Esophagus squamous epithelium (tissue), 5 donors: ENCODE measurements at places on chromosomes 12 and 14. TPM values are rescaled to one million over a fixed set of nuclear protein-coding genes. Genes with fewer than 3 reads are reported as not detected.

- no peak for DNase-seq
Observed at GRCh38 chr14:88618476-88618875, 55.6 kb downstream of the ZC3H14 start.

DNA sequence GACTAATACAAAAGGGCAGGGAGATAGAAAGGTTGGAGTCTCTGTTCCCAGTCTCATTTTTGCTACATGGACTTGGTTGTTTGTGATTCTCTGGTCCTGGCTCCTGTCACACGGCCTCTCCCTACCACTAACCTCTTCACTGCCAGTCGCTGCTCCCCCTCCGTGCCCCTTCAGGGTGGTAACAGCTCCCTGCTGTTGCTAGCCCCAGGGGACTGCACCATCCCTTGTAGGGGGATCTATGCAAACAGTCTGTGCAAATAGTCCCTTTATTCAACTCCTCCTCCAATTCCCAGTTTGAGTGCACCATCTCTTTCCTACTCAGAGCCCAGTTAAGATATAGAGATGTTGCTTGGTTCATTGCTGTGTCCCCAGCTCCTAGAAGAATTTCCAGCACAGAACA is 51.1 kb downstream of the CCDC60 start:
- no peak for DNase-seq

- DNase-seq = no peak
Observed at GRCh38 chr12:132558042-132558856, 52.1 kb downstream of the LRCOL1 start.

GRCh38 chr12:91937706-91938105 is 207.9 kb downstream of the BTG1 start:
- no peak for DNase-seq

DNA sequence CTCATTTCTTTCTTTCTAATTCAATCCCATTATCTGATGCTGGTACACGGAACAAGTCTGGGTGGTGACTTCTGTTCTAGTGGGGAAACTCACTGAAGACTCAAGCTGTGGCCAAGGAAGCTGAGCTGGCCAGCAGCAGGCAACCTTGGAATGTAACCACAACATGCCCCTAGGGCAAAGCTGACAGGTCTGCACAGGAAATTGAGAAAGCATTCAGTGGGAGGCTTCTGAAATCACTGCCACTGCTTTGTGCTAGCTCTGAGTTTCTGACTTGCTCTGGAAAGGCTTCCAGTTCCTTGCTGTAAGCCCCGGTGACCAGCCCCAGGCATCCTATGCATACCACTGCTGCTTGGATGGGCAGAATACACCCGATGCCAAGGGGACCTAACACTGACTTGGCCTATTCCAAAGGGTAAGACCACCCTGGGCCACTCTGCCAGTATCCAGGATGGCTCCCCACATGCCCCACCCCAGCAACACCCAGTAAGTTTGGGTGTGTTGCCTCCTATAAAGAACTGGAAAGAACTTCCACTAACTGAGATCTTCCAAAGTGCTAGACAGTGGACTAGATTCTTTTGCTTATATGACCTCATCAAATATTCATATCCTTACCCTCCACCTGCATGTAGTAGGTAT is 84.5 kb upstream of the CDKN3 start:
- no peak for DNase-seq

DNA sequence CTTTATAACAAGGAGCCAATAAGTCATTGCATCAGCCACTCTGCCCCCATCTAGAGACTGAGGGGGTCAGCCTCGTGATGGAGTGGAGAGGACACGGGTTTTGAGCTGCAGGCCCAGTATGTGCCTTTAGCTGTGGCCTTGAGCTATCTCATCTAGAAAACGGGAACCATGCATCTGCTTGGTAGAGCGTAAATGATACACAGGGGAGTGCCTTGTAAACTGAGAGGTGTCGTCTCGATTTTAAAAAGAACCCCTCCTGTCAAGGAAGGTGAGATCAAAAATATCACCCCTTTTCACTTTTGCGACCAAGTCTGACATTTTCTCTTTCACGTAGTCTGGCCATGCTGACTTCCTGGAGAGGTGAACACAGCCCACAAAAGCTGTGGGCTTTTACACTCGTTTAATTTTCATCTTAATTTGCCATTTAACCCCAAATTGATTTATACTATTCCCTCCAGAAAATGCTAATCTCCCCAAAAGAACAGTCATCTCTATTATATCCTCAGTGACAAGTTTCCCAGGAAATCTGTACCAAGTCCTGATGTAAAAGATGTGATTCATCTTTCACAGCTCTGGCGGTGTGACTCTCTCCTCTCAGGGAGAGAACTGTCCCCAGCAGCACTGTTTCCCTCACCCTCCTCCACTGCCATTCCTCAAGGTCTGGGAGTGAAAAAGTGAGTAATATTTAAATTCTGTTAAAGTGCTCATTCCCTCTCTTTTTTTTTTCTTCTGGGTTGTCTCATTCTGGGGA is 30.6 kb downstream of the VCPKMT start:
- DNase-seq = no peak

DNA sequence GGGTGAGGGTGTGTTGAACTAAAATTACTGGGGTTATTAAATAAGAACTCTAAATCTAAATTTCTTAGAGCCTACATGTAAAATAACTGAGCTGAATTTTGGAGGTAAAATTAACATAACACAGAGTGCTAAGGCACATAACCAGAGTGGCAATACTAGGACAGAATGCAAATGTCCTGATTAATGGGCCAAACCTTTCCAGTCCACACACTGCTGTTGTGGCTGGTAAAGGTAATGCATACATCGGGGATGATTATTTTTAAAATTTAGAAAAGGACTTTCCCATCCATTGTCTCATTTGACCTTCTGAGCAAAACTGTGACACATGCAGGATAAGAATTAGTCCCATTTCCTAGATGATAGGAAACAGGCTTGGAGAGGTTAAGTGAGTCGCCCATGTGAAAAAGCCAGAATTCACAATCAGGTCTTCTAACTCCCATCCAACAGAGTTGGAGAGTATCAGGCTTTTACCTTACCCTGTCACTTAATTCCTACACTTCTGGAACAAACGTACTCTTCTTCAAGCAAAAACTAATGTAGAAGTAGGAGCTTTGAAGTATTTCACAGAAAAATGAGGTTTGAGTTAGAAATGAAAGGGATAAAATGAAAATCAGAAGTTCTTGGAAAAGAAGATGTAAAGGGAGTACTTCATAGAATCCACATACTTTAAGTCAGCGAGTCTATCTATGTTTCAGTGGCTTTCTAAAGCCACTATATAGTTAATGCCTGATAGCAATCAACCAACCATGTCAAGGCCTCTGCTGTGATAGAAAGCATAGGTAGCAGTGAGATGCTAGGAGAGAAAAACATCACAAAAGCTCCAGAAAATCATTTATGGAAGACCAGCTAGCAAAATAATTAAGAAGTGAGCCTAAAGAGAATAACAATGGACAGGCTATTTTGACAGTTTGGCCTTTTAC is 334.9 kb upstream of the DIO2 start:
- DNase-seq = no peak

DNA sequence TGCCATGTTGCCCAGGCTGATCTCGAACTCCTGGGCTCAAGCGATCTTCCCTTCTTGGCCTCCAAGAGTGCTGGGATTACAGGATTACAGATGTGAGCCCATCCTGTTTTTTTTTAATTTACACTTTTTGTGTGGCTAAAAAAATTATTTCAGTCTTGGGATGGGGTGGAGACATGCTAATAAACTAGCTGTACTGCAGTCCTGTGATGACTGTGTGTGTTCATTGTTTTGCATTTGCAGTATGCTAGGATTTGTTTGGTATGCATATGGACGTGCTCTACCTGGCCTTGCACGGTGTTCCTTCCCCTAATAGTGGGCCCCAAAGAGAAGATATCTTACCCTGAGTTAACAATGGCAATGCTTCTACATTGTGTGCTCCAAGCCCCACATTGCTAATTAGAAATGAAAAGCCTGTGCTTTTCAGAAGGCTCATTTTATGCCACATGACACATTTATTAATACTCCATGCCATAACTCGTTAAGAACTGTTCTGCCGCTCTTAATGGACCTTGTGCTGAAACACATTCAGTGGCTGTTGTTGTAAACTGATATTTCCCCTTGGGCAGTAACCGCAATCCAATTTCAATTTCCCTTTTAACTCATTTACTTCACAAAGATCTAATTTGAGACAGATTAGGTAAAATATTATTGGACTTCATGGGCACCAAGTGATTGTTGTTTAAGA is 86.4 kb downstream of the SCN8A start:
- DNase-seq = no peak

DNA sequence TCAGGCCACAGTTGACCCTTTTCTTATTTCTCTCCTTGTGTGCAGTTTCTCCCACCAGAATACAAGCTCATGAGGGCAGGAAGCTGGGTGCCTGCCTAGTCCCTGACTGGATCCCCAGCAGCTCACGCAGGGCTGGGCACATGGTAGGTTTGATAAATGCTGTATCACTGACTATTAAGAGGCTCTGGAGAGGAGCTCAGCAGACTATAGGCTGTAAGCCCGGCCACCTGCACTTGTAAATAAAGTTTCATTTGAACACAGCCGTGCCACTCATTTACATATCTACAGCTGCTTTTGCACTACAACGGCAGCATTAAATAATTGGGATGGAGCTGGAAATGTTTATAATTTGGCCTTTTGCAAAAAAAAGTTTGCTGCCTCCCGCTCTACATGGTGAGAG is 32.0 kb downstream of the CHGA start:
- DNase-seq = no peak

- DNase-seq = no peak
Observed at GRCh38 chr14:23430723-23431085, 4.8 kb downstream of the MYH7 start.

DNA sequence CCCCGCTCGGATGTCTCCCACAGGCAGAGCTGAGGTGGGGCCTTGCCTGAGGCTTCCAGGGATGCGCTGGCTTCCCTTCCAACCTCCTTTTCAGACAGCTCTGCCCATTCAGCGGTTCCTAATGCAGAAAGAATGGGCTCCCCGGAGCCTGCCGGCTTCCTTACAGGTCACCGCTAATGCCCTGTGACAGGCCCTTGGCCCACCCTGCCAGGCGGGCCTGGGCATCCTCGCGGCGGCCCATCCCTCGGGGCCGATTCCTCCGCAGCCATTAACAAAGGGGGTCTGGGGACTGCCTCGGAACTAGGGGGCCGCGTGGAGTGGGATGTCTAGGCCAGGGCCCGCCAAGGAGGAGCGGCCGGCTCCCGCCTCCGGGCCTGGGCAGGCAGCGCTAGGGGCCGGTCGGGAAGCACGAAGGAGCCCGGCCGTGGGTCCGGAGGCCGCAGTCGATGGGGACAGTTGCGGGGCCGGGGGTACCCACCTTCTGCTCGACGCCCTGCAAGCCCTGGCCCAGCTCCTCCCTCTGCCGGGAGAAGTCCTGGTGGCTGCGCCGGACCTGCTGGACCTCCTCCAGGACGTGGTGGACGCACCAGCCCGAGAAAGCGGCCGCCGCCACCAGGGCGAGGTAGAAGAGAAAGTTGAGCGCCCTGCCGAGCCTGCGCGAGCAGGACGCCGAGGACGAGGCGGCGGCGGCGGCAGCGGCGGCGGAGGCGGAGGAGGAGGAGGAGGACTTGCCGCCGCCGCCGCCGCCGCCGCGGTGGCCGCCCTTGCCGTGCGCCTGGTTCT is 738 bp downstream of the CKAP4 start:
- DNase-seq = no peak

DNA sequence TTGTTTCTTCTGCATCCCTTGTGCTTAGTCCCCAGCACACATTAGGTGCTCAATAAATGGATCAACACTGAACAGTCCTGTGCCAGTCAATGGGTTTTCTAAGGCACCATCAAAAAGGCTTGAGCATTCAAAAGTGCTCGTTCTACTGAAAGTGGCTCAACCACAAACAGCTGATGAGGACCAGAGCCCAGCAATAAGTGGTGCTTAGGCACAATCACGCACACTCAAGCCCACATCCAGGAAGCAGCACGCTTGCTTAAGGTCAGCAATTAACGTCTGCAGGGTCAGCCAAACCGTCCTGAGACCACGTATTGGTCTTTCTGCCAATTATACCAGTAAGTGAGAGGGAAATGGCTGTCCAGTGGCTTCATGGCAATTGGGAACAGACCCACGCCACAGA is 56.5 kb downstream of the PRIMA1 start:
- no peak for DNase-seq

- no peak for DNase-seq
Observed at GRCh38 chr12:8559676-8560075, 19.0 kb upstream of the CLEC4E start.

DNA sequence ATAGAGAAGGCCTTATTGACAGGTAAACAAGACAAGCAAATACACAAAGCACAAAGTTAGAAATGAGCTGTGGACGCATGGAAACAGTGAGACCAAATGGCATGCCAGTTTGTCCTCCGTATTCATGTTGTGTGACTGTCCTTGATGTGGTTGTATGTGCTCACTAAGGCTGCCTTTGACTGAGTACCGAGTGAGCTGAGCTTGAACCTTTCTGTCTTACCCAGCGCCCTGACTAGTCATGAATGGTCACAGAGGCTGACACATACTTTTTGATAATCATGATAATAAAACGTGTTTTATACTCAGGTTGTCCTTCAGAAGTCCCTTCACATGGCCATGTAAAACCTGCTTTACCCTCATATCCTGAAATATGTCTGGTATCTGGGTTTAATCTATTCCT is 553 bp upstream of the CATSPERB start:
- DNase-seq = no peak

GRCh38 chr12:121773011-121773777 is 20.3 kb downstream of the RHOF start:
- no peak for DNase-seq

- DNase-seq = no peak
Observed at GRCh38 chr12:89752341-89752740, 43.7 kb upstream of the ATP2B1 start.

DNA sequence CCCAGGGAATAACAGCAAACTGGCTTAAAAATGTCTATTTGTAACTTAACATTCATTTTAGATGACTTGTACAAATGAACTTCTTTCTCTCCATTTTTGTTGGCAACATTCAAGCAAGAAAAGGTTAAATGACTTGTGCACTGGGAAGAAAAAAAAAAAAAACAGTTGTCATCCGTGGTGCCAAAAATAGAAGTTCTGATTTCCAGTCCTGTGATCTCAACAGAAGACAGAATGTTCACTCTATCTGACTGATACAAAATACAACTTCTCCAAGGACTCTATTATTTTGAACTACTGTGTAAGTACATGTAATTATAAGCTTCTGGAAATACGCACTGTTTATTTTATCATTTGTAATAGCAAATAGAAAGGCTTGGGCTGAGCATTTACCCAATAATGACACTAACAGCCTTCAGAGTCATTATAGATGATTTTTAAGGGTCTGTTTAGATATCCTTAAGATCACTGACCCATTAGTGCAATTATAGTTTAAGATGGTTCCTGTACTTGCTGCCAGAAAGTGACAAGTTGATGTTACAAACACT is 59.9 kb downstream of the LIN7A start:
- DNase-seq = no peak

The KSR2 gene
- total RNA-seq = under 0.01 TPM

The SERPINA1 gene
- 3.4 TPM for total RNA-seq

The NOS1 gene
- total RNA-seq = 1.1 TPM

The ZNF385A gene
- 36.3 TPM for total RNA-seq

The SPRYD3 gene
- total RNA-seq = 29.3 TPM

The ENDOU gene
- 50.2 TPM for total RNA-seq

The GPHB5 gene
- not detected for total RNA-seq

The SP7 gene
- total RNA-seq = not detected

The BBS10 gene
- 5.9 TPM for total RNA-seq

The NINJ2 gene
- 14.9 TPM for total RNA-seq

The RASSF8 gene
- total RNA-seq = 15.1 TPM

The SNX6 gene
- 99.4 TPM for total RNA-seq
